GOT3 (cell line): ENCODE measurements at places on chromosomes 13 and 19.

GRCh38 chr13:45519493-45519892 is 54.8 kb downstream of the COG3 start:
- DNase-seq, result no peak

GRCh38 chr13:33033051-33033812 is 17.0 kb downstream of the KL start:
- no peak for DNase-seq

DNA sequence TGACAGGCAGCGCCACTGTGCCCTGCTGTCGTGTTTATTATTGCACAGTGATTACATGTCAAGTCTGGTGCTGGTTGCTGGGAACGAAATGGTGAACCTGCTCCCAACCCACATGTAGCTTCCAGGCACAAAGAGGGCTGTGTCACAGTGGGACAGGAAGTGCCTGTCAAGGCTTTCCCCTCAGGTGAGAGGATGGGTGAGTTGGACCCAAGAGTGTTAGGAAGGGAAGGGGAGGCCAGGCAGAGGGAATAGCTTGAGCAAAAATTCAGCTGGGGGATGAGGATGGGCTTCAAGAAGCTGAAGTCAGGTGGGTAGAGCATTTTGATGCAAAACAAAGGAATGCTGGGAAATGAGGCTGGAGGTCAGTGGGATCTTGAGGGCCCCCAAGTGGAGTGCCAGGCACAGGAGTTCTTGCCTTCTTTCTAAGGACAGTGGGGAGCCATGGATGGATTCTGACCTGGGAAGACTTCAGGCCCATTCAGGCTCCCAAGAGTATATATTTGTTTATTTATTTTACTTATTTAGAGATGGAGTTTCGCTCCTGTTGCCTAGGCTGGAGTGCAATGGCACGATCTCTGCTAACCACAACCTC is 8.5 kb upstream of the QTRT1 start:
- no peak for DNase-seq

DNA sequence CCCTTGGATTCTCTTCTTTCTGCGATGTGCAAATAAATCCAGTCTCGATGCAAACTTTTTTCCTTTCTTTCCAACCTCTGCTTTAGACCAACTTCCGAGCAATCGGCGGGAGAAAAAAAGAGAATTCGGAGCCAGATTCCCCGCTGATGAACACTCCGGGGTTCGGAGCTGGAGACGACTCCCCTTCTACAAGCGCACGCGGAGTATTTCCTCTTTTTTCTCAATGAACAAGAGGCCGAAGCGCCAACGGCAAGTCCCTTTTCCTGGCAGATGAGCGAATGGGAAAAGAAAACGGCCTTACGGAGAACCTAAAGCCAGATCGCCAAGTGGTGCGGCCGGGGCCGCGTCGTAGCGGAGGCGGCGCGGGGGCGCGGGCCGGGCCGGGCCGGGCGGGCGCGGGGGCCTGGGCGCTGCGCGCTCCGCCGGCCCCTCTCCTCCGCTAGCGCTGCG is 250 bp downstream of the SPRY2 start:
- DNase-seq, result no peak

GRCh38 chr19:4172861-4173473 is 9.4 kb downstream of the SIRT6 start:
- DNase-seq, result no peak

DNA sequence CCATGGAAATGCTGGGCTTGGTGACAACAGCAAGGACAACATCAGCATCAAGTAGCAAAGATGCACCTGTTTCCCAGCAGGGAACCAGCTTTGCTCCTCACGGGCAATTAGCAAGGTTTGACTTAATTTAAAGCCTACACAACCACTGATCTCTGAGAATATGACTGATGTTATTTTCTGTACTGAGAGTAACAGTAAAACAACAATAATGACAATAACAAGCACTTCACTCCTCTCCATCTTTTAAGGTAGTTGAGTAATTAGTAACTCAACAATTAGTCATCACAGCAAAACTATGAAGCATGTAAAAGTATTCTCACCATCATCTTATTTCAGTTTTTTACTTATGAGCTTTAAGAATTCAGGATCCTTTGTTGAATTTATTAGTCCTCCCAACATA is 37.3 kb downstream of the ENOX1 start:
- DNase-seq, result no peak

DNA sequence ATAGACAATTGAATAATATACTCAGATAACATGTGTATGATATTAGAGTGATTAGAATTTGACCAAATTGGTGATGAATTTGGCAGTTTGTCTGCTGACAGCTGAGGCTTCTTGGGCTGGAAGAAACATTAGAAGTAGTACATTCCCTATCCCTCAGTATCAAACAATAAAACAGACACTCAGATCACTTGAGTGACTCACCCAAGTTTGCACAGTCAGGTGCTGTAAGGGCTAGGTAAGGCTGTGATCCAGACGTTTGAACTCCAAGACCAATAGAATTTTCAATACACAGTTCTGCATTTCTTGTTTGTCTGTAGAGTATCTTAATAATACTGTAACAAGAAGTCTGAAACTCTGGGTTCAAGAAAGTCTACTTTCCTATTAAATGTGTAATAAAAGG is 223.5 kb downstream of the POSTN start:
- DNase-seq, result no peak

- no peak for DNase-seq
Measured at GRCh38 chr19:5152767-5153532, 184.0 kb downstream of the KDM4B start.

DNA sequence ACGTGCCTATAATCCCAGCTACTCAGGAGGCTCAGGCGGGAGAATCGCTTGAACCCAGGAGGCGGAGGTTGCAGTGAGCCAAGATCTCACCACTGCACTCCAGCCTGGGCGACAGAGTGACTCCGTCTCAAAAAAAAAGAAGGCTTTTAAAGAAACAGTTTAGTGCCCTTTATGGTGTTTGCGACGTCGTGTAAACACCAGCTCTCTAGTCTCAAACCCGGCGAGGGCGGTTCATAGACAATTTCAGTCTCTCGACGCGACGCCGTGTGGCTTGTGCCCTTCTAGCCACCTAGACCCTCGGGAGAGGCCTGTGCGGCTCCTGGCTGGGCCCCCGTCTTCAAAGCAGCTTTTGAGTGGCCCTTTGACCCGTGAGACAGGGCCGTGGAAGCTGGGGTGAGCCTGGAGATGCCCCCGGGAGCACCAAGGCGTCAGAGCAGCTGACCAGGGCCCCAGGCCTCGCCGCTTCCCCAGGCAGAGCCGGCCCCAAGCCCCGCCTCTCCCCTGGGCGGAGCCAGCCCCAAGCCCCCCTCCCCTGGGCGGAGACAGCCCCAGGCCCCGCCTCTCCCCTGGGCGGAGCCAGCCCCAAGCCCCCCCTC is 5.0 kb upstream of the MADCAM1 start:
- DNase-seq, result no peak

DNA sequence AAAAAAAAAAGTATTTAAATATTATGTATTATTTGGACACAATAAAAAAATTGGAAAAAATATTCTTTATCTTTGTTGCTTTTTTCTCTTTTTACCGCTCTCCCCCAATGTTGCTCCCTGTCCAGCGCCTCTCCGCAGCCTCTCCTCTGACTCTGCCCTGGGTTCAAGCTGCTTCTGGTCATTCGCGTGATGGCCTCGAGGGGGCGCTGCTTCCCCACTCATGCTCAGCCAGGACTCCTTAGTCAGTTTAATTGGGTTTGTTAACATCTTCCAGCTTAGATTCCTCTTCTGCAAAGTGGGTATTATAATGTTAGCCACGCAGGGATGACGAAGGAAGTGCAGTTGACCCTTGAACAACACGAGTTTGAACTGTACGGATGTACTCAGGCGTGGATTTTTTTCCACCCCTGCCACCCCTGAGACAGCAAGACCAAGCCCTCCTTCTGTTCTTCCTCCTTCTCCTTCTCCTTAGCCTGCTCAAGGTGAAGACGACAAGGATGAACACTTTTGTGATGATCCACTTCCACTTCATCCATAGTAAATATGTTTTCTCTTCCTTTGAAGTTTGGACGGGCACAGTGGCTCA is 4.9 kb upstream of the NWD1 start:
- no peak for DNase-seq

- no peak for DNase-seq
Measured at GRCh38 chr13:27037571-27037970, 134.0 kb downstream of the USP12 start.

- no peak for DNase-seq
Measured at GRCh38 chr13:41709511-41709910, 251.4 kb downstream of the VWA8 start.

GRCh38 chr19:34364830-34365462 is at the start of gene GPI:
Gene GPI, plus strand, starts transcription at chr19:34365196. Its CDS starts 71 bp downstream, at chr19:34365267.
- peak; percentile 7 for DNase-seq

GRCh38 chr19:44846455-44847143 is 502 bp downstream of the NECTIN2 start:
- no peak for DNase-seq

GRCh38 chr19:29527500-29528328 is 1.9 kb downstream of the VSTM2B start:
- DNase-seq, result no peak

DNA sequence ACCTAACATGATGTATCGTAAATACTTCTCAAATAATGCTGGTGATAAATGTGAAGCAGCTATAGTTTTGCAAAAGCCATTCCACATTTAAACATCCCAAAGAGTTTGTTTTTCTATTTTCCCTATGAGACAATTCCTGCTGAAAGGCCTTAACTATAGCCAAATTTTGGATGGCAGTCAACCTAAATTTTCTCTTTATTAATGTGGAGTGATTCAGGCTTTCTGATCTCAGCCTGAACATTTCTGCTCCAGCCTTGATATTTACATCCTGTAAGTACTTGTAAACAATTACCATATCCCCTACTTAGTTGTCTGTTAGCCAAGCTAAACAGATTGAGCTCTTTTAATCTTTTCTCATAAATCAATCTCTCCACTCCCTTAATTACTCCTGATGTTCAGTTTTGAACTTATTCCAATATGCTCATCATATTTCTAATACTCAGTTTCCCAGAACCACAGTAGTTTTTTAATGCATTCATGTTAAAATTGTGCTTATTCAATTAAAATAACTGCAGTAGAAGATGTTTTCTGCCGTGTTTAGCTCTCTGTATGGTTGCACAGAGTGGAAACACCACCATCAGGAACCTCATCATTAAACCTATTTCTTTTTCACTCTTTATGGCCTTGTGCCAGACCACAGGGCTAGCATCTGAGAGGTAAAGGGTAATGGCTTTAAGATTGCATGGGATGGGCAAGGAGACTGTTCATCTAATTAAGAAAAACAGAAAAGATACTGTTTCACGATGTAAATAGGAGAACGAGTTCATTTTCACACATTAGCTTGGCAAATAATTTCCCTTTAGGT is 1235.2 kb upstream of the SLC10A2 start:
- no peak for DNase-seq

DNA sequence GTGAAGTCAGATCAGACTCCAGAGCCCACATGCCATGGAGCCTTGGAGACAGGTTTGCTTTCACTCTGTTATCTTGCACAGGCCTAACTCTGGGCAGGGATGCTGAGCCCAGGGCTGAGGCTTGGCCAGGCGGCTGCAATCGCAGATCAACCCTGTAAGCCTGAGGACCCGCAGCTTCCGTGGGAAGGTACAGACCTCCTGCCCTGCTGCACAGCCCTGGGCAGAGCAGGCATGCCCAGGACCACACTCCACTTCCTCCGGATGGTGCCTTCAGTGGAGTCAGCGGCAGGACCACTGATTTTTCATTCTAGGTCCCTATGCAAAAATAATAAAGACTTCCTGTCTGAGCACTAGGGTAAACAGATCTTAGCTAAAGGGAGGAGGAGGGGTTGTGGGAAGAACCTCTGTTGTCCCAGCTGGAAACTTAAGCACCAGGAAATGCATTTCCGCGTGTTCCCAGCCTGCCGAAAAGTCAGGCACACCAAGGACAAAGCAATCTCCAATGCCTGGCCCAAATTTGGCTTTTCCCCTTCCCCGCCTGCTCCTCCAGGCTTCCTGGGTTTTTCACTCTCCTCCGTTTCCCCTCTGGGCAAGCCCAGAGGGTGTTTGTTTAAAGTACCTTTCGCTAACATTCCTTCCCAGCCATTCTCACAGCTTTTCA is 87.3 kb downstream of the KCTD15 start:
- no peak for DNase-seq

- no peak for DNase-seq
Measured at GRCh38 chr19:46670813-46671212, 9.8 kb upstream of the DACT3 start.

DNA sequence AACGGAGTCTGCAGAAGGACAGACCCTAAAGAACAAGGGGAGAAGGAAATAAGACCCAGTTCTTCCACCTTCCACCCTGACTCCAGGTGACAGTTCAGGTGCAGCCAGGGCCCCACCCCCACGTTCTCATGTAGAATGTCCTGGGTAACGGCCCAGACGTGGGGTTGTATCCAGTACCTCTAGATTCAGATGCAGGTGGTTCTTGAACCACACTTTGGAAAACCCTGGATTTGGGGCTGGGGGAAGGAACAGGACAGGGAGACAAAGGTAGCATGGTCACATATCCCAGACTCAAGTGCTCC is 2.2 kb downstream of the DMPK start:
- no peak for DNase-seq

GRCh38 chr13:95185851-95186250 is 115.4 kb downstream of the ABCC4 start:
- no peak for DNase-seq

DNA sequence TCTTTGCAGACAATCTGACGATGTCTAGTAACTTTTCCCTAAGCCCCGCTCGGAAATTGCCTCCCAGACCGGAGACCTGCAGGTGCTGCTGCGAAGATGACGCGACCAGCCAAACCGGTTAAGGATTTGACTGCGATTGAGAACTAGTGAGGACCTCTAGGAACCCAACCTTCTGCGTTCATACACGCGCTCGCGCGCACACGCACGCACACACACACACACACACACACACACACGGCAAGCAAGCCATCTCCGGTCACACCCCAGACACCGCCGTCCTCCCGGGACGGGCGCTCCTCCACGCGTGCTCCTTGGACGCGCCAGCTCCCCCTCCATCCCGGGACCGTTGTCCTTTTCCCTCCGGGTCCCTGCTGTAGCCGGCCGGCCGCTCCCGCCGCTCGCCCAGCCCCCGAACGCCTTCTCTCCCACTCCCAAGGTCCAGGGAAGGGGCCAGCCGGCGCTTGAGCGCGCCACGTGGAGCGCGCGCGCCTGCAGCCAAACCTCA is 1.2 kb downstream of the TBC1D4 start:
- DNase-seq, result no peak

DNA sequence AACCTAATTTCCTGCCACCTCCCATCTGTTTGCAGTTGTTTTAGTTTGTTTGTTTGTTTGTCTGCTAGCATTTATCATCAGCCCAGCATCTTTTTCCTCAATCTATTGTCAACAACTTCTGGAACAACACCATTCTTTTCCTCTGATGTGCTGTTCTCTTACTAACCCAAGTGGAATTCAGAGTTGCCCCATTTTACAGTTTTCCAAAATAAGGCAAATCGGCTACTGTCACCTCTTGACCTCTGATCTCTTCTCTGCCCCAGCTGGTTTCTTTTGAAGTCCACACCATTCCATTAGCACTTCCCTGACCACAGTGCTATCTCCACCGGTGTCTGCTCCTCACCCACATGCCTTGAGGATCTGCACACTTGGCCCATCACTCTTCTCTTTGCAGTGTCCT is 102.4 kb downstream of the EFNB2 start:
- DNase-seq, result no peak

- no peak for DNase-seq
Measured at GRCh38 chr13:89554801-89555200, 1792.7 kb upstream of the MIR17HG start.
